ENCODE measurements at places on chromosomes 7 and 10.

- no peak for DNase-seq
Observed at GRCh38 chr7:29017713-29018112, 59.6 kb upstream of the TRIL start.

- DNase-seq: no peak
Observed at GRCh38 chr7:150307904-150308303, 15.3 kb upstream of the LRRC61 start.

- no peak for DNase-seq
Observed at GRCh38 chr7:115749924-115750323, 280.6 kb downstream of the TFEC start.

GRCh38 chr10:126216632-126216961 is 171.7 kb downstream of the ADAM12 start:
- DNase-seq: no peak

GRCh38 chr7:88317422-88317821 is 10.7 kb upstream of the STEAP4 start:
- no peak for DNase-seq

- no peak for DNase-seq
Observed at GRCh38 chr10:24694086-24694485, 29.6 kb downstream of the ARHGAP21 start.

DNA sequence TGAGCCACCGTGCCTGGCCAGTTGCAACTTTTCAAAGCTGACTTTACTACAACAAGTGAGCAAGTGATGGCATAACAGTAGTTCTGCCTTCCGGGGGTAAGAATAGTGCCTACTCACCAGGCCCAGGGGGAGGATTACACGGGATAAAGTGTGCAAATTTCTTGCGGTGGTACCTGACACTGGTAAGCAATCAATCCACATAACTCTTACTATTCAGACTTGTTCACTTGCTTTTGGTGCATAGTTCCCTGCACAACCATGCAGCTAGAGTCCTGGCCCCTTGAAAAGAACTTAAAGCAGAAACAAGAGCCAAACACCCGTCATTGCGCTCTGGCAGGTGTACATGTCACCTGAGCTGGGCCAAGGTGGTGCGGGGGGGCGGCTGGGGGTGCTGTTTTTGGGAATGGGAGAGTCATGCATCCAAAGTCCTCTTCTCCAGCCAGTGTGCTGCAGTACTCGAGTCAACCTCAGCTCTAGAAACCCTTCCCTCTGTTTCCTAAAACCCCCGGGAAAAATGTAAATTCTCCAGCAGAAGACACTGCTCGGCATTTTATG is 5.4 kb upstream of the COBL start:
- DNase-seq: no peak

DNA sequence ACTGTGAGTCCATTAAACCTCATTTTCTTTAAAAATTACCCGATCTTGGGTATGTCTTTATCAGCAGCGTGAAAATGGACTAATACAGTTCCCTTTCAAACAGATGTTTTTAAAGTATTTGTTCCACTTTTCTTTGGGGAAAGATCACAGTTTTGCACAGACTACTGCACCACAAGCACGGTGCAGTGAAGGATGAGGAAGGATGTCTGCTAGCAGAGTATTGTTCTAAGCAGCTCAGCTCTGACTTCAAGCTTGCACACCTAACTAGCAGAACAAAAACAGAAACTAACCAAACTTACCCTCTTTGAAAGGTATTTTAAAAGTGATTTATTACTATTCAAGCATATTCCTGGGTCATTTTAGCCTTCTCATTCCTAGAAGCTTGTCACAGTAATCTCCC is 20.0 kb downstream of the THNSL1 start:
- DNase-seq: no peak

GRCh38 chr7:93921607-93922566 is at the start of gene GNG11:
TSS of gene GNG11 (plus strand) at chr7:93921735. CDS start at chr7:93922138, 403 bp downstream.
- DNase-seq: no peak

GRCh38 chr10:50622706-50623662 is 772 bp downstream of the SGMS1 start:
- DNase-seq: peak; percentile 18

Data from HL-60 (cell line).